SK-N-MC (cell line): ENCODE measurements at places on chromosomes 2 and 18.

- no peak for DNase-seq
These were observed 18.0 kb downstream of the ABCA12 start for GRCh38 chr2:215120401-215120800.

- no peak for DNase-seq
These were observed 44.7 kb upstream of the RAB31 start for GRCh38 chr18:9663377-9663776.

GRCh38 chr2:101971836-101972235 lies 19.9 kb upstream of the IL1R2 start:
- no peak for DNase-seq

DNA sequence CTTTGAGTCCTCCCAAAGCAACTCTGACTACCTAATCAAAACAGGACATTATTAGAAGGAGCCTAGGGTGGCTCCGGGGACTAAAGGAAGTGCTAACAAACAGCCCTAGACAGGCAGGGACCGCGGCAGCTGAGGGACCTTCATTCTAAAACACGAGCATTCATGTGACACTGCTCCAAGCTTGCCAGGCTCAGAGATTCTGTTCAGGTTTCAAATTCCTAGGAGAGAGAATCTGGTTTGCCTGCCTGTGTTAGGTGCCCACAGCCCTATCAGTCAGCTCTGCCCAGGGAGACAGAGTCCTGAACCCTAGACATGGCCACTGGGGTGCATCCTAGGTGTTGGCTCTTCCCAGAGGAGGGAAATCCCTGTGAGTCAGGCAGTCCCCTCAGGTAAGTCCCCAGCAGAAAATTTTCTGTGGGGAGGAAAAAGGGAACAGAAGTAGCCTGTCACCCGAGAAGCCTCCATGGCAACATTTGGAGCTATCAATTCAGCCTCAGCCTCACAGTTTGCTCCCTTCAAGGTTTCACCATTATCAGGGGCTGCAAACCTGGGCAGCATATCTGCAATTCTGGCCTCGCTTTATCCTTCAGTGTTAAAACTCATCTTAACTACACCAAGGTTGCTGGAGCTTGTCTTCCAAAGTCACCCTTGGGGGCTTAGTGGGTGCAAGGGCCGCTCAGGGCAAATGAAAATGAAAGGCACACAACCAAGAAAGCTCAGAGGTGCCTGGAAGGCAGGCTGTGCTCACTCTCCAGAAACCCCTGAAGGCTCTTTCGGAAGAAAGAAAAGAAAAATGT lies 28.6 kb downstream of the PCBP1 start:
- no peak for DNase-seq

DNA sequence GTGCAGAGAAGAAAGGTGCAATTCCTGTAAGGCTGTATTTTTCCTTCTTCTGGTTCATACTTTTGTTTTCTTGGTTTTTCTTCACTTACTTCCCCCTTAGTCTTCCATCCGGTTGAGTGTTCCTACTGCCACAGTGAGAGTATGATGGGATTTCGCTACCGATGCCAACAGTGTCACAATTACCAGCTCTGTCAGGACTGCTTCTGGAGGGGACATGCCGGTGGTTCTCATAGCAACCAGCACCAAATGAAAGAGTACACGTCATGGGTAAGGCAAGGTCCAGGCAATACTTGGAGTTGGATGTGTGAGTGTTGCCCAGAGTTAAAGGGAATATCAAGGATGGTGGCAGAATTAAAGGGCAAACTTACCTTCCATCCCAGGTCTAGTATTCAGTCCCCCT lies 108.0 kb downstream of the DTNA start:
- no peak for DNase-seq

- DNase-seq = no peak
These were observed 50.0 kb downstream of the HDHD2 start for GRCh38 chr18:47100212-47100831.

- no peak for DNase-seq
These were observed 3.7 kb downstream of the SERPINB5 start for GRCh38 chr18:63480476-63480875.

DNA sequence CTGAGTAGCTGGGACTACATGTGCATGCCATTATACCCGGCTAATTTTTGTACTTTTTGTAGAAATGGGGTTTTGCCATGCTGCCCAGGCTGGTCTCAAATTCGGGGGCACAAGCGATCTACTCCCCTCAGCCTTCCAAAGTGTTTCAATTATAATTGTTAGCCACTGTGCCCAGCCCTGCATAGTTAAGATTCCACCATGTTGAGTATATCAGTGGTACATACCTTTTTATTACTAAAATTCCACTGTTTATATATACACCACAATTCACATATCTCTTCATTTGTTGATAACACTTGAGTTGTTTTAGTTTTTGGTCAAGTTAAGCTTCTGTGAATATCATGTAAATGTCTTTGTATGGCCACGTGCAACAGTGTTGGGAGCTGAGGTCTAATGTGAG lies 12.8 kb upstream of the FMNL2 start:
- DNase-seq = no peak

- no peak for DNase-seq
These were observed 246.4 kb upstream of the HDAC4 start for GRCh38 chr2:239647052-239647819.

DNA sequence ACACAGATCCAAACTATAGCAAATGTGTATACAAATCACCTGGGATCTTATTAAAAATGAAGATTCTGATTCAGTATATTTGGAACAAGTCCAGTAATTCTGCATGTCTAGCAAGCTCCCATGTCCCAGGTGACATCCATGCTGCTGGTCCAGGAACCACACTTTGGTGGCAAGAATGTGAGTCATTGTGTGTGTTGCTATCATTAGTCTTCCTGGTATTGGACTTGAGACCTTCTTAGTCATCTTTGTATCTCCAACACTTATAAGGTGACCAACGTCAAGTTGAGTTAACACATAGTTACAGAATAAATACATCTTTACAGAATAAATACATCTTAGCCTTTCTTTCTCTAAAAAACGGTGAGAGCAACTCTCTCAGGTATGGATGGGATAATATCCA lies 107.9 kb upstream of the NDUFV2 start:
- DNase-seq = no peak

- DNase-seq = no peak
These were observed 15.0 kb upstream of the TEX51 start for GRCh38 chr2:126883666-126884040.

GRCh38 chr2:126748188-126748760 lies 92.3 kb downstream of the GYPC start:
- DNase-seq = no peak

DNA sequence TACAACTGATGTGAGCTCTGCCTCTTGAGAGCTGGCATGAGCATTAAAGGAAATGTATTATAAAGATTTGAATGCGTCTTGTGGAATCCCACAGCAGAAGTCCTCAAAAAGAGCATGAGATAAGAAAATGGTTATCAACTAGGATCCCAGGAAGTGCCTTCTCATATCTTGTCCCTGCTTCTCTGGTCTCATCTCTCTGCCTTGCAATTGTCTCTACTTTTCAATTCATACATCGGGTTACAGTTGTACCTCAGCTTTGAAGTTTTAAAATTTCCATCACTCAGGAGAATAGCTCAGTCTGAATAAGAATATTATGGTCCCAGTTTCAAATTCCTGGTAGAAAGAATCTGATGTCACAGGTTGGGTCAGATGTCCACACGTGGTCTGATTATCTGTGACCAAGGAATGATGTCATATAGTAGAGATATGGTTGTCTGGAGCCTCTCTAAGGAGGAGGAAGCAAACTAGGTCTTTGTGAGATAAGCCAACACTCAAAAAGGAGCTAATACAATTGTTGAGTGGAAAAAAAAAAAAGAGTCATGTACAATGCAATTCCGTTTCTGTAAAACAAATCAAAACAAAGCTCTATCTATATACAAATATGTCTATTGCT lies 21.7 kb upstream of the CCDC88A start:
- DNase-seq = no peak

- no peak for DNase-seq
These were observed 19.1 kb upstream of the BCL2L11 start for GRCh38 chr2:111101592-111101991.

GRCh38 chr2:4959219-4959618 lies 733.0 kb upstream of the SOX11 start:
- DNase-seq = no peak

DNA sequence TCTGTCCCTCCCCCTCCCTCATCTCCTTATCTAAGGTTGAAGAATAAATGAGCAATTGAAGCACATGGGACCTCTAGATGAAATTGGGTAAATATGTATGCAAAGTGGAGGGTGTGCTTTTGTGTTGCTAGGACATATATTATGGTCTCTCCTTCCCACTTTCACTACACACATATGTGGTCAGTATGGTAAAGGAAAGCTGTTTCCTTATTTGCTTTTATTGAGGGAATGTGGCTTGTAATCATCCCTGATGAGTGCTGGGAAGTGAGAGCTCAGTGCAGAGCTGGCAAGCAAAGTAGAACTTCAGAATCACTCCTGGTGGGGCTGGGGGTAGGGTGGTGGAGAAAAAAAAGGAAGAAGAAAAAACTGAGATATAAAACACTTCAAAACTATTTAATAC lies 189.9 kb upstream of the ATP5MC3 start:
- no peak for DNase-seq

DNA sequence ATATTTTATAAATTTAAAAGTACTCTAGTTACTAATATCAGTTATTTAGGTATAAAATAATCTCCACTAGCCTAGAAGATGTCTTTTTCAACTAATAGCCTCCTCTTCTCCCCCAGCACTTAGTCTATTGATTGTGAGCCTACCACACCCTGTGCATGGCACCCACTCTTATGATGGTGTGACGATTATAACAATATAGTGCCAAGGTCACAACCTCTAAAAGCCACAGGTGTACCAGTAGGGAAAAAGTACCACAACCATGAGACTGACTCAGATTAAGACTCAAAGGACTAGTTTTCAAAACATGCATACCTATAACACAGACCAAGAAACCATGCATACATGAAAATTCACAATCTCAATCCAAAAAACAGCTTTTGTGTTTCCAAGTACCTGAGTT lies 27.6 kb downstream of the THADA start:
- DNase-seq = no peak

DNA sequence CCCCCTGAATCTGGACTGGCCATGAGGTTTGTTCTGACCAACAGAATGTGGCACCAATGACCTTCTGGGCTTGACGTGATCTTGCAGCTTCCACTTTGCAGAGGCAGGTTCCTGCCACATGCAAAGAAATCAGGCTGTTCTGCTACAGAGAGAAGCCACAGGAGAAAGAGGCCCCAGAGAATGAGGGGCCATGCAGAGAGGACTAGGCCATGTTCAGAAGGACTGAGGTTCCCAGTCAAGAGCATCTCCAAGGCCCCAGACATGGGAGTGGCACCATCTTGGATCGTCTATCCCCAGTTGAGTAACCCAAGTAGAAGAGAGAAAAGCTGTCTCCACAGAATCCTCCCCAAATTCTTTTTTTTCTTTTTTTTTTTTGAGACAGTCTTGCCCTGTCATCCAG lies 131.1 kb downstream of the ZBTB7C start:
- no peak for DNase-seq

- DNase-seq = no peak
These were observed 33.3 kb upstream of the SESTD1 start for GRCh38 chr2:179297927-179298326.
